NCI-H1436 (cell line): ENCODE measurements at places on chromosomes 2 and 18.

- DNase-seq: peak; percentile 69
These were observed 811 bp downstream of the ADD2 start for GRCh38 chr2:70767079-70767698.

DNA sequence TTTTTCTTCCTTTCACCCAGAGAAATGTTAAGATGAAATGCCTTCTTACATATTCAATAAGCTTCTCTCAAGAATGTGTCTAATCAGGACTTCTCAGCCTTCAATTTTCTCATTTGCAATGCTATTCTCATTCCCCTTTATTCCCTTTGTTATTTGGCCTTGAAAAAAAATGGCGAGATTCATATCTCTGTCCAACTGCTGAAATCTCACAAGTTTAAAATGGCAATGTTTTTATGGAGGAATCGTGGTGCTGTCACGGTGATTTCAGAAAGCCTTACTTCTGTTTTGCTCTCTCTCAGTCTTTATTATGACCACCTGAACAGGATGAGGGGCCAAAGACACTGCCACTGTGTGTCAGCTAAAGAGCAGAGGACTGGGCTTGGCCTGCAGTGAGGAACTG, 928.5 kb downstream of the DCC start:
- DNase-seq: no peak

DNA sequence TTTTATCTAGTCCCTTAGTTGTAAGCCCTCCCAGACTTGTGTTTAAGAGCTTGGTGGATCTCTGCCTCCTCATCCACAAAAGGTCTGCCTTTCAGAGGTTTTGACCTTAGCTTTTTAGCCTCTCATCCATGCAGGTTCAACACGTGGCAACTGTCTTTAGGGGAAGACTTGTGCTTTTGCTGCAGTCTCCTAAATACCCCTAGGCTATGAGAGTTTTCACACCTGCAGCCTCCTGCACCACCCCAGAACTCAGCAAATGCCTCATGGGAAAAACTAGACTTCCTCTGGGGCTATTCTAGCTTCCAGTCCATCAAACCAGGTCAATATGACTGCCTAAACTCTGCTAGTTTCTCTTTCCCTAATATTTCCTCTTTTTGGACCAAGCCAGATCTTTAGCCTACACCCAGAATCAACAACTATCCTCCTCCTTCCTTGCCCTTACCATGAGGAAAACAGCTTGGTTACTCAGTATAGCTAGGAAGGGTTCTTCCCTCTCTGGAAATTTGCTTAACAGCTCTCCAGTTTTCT, 132.3 kb upstream of the RIOK3 start:
- DNase-seq: no peak

- DNase-seq: no peak
These were observed 35.5 kb upstream of the SLC35F5 start for GRCh38 chr2:113791697-113792590.

DNA sequence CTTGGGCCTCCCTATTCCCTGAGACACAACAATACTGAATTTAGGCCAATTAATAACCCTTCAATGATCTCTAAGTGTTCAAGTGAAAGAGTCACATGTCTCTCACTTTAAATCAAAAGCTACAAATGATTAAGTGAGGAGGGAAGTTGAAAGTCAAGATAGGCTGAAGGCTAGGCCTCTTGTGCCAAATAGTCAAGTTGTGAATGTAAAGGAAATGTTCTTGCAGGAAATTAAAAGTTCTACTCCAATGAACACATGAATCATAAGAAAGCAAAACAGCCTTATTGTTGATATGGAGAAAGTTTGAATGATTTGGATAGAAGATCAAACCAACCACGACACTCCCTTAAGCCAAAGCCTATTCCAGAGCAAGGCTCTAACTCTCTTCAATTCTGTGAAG, 286.9 kb downstream of the MEIS1 start:
- no peak for DNase-seq

GRCh38 chr2:119242276-119243119, 18.9 kb downstream of the STEAP3 start:
- DNase-seq: peak; percentile 73

- no peak for DNase-seq
These were observed 29.0 kb downstream of the HDLBP start for GRCh38 chr2:241286348-241287090.

DNA sequence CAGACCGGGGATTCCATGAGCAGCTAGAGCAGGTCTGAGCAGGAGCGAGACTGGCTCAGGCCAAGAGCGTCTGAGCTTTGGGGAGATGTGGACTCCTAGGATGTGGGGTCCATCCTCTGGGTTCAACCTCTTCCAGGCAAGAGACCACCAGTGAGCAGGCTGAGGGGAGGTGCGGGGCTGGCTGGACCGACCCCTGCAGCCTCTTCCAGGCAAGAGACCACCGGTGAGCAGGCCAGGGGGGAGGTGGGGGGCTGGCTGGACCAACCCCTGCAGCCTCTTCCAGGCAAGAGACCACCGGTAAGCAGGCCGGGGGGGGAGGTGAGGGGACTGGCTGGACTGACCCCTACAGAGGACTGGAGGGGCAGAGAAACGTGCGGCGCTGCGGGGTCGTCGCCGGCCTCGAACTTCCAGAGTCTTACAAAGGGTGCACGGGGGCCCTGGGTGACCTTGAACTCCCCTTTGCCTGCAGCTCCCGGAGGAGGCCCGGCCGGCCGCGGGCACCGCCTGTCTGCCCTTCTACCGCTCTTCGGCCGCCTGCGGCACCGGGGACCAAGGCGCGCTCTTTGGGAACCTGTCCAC, 63.4 kb downstream of the TPO start:
- no peak for DNase-seq

- no peak for DNase-seq
These were observed 75.1 kb downstream of the BOLA3 start for GRCh38 chr2:74072565-74072964.

DNA sequence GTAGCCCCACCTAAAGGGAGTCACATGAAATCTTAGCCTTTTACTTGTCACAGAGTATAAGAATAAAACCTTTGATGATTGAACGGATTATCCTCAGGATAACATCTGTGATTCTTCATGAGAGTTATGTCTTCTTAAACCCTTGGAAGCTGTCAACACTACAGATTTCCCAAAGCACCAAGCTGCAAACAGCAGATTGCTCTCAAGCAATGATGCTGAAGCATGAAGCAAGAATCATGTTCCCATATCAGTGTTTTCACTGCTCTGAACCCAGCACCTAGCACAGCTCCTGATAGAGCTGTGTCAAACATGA, 47.6 kb upstream of the CELF4 start:
- no peak for DNase-seq

- DNase-seq: no peak
These were observed 50.0 kb downstream of the ESCO1 start for GRCh38 chr18:21550510-21550970.
